ENCODE measurements at places on chromosomes 3 and 15.

DNA sequence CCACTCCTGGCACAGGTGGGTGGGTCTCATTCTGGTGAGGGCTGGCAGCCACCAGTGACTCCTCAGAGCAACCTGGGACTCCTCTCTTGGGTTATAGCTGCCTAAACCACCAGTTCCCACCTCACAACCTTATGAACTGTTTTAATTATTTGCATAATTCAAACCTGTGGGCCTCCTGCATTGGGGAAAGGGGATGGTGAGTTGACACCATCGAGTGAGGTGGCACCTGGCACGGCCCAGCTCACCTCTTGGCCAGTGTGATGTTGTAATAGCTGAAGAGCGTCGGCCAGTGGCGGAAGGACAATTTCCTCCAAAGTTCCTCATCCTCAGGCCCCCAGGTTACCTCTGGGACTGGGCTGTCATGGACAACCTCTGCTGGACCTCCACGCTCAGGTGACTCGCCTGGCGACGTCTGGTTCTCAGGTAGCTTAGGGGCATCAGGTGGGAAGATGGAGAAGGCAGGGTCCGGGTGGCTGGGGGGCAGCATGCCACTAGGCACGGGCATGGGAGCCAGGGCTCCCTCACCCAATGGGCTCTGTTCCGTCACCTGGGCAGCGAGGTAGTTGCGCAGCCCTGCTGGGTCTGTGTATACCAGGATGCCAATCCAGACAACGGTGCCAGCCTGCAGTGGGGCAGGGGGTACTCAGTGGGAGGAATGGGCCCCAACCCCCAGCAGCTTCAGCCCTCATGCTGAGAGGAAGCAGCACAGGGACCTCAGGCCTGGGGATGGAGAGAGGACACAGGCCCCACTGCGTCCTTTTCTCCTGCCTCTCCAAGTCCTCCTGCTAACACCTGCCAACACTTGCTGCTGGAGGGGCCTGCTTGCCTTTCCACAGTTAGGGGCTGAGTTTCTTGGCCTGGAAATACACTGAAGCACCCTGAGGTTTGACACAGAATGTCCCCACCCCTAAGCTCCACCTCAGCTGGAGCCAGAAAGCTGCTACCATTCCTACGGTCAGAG is 38.5 kb downstream of the PTPN23 start:
- no peak for DNase-seq

- no peak for DNase-seq
Measured at GRCh38 chr15:82624008-82624407, 23.2 kb downstream of the CPEB1 start.

DNA sequence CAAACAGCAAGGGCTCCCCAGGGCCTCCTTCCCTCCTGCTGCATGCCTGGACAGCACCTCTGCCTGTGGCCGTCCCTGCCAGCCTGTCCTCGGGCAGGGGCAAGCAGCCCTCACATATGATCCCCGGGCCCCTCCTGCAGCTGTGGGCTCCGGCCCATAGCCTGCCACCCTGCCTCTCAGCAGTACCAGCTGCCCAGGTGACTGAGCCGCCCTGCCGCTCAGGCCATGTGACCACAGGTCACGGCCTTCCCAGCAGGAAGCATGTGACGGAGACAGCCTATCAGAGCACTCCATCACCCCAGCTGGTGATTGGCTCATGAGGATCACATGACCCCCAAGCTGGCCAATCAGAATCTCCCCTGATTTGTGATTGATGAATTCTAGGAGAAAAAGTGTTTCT is 23.9 kb downstream of the ALDH1L1 start:
- DNase-seq = no peak

- DNase-seq = no peak
Measured at GRCh38 chr3:39147711-39148434, 5.5 kb downstream of the CSRNP1 start.

DNA sequence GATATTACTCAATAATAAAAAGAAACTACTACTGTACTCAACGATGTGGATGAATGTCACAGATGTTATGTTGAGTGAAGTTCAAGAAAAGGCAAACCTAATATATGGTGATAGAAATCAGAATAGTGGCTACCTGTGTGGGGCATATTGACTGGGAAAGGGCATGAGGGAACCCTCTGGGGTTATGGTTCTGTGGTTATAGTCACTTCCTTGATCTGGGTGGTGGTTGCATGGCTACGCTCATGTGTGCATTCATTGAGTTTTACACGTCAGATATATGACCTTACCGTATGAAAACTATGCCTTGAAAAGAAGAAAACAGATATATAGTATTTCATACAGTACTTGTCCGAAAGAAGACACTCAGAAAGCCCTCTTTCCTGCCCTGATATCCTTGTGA is 331.0 kb upstream of the LRRFIP2 start:
- DNase-seq = no peak

DNA sequence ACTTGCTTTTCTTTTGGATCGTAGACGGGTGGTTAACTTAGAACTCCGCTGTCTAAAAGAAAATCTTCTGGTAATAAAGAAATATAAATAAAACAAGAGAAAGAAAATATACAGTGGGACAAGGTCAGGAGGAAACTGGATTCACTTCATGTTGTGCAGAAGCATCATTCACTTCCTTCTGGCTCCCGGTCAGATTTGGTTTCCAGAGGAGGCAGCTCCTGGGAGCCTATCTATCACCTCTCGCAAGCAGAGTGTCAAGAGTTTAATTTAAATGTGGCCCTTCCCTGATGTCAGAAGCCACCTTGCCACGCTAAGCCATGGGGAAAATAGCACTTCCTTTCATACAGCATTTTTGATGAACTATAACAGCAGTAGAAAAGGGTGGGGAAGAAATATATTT is 139.1 kb downstream of the NSMCE3 start:
- DNase-seq = no peak

- DNase-seq = peak; percentile 70
Measured at GRCh38 chr3:49903451-49904424, at the start of gene MST1R. Gene MST1R (minus strand): TSS chr3:49903873. CDS start chr3:49903609, 264 bp downstream.

GRCh38 chr3:40079847-40080240 is 229.7 kb upstream of the EIF1B start:
- DNase-seq = no peak

GRCh38 chr3:72257738-72258137 is 472.8 kb upstream of the PROK2 start:
- no peak for DNase-seq

DNA sequence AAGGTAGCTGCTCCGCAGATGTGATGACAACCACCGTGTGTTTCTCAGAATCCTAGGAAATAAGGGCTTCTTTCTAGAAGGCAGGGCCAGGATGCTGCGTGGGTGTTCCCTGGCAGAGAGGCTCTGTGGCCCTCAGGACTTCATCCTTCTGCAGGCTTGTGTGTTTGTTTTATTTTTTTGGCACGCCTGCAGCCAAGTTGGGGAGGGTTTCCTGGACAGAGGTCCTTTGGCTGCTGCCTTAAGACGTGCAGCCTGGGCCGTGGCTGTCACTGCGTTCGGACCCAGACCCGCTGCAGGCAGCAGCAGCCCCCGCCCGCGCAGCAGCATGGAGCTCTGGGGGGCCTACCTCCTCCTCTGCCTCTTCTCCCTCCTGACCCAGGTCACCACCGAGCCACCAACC is at the start of gene CLEC3B:
Gene CLEC3B (plus strand): TSS at position 266 of the 400 bp plus-strand sequence. CDS start 60 bp downstream, at position 326.
- no peak for DNase-seq

All from T-helper 22 cell (primary cell).